RKO (cell line): ENCODE measurements at places on chromosomes 4 and X.

DNA sequence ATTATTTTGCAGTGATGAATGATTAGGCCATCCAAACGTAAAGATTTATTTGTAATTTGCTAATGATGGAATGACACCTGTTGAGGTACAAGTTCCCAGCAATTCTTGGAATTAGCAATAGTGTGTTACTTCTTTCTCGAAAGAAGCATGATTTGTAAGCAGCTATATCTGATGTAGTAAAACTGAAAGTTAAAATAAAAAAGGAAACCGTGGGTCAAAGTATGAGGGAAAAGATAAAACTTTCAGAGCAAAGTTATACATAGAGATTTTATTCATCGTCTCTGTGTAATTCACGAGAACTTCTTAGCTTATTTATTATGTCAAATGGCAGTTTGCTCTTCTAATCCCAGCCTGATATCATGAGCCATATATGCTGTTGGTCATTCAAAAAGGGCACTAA is 59.0 kb downstream of the NFKB1 start:
- DNase-seq: no peak

DNA sequence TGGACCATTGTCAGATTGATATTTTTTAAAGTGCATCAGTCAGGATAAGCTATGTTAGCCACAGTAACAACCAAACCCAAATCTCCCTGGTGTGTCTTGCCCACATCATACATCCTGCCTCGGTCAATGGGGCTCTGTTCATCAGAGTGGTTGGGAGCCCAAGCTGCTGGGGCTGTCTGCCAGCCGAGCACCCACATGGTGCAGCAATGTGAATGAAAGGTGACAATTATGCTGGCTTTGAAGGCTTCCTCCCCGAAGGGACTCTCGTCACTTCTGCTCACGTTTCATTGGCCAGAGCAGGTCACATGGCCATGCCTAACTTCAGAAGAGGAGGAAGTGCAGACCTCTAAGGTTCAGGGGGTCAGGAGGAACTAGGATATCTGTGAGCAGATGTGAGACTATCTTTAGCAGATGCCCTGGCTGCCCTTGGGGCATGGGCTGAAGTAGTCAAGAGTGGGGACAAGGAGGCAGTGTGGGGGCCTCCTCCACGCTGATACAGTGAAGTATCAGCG is 1.3 kb upstream of the JAKMIP1 start:
- no peak for DNase-seq

DNA sequence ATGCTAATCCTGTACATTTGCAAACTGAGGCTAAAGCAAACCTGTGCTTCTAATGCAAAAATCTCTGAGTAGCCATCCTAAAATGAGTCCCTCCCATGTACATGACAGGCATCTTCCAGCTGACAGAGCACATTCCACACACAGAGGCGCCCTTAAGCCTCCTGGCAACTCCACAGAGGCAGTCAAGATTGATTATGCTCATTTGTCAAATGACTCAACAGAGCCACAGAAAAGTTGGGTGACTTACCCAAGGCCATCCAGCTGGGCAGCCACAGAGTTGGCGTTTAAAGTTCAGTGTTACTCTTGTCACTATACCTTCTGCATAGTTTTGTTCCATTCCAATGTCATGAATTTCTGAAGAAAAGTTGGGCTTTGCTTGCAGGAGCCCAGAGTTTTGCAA is 394.6 kb upstream of the FGF13 start:
- peak; percentile 1 for DNase-seq

- DNase-seq: peak; percentile 52
Measured at GRCh38 chrX:107978707-107979307, 3.4 kb downstream of the TEX13B start.

DNA sequence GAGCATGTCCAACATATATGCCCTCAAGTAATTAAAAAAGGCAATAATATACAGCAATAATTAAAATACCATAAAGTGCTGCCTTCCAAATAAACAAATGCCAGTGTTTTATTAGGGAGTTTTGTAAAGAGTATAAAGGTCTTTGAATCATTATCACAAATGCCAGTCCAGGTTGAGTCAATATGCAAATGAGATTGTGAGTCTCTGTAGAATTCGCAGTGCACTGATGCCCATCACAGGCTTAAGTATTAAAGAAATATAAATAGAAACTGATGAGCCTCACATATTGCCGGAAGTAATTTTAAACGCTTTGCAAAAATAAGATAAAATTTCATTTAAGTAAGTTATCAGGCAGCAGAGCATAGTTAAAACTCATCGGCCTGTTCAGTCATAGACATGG is 205.0 kb upstream of the TECRL start:
- no peak for DNase-seq
